ENCODE measurements at places on chromosomes 6 and 20. TPM values are rescaled to one million over a fixed set of nuclear protein-coding genes. Genes with fewer than 3 reads are reported as not detected.
A peak's percentile ranks its signal among the peaks of the same experiment; 100 is the strongest.

Gene TRIM31
- 6.3 TPM for total RNA-seq

Gene OLIG3
- not detected for total RNA-seq

Gene XKR7
- total RNA-seq = 0.37 TPM

Gene SSTR4
- total RNA-seq = 0.53 TPM

Gene LY86
- 0.27 TPM for total RNA-seq

Gene GRM1
- total RNA-seq = 0.08 TPM

Gene FUT9
- total RNA-seq = 1.0 TPM

Gene C2
- 48.3 TPM for total RNA-seq

Gene HCRTR2
- 0.16 TPM for total RNA-seq

Gene CDH4
- not detected for total RNA-seq

- DNase-seq = no peak
Observed at GRCh38 chr6:74956559-74957428, 249.1 kb downstream of the COL12A1 start.

GRCh38 chr20:57440678-57441509, 49.7 kb downstream of the RBM38 start:
- peak; percentile 54 for DNase-seq

DNA sequence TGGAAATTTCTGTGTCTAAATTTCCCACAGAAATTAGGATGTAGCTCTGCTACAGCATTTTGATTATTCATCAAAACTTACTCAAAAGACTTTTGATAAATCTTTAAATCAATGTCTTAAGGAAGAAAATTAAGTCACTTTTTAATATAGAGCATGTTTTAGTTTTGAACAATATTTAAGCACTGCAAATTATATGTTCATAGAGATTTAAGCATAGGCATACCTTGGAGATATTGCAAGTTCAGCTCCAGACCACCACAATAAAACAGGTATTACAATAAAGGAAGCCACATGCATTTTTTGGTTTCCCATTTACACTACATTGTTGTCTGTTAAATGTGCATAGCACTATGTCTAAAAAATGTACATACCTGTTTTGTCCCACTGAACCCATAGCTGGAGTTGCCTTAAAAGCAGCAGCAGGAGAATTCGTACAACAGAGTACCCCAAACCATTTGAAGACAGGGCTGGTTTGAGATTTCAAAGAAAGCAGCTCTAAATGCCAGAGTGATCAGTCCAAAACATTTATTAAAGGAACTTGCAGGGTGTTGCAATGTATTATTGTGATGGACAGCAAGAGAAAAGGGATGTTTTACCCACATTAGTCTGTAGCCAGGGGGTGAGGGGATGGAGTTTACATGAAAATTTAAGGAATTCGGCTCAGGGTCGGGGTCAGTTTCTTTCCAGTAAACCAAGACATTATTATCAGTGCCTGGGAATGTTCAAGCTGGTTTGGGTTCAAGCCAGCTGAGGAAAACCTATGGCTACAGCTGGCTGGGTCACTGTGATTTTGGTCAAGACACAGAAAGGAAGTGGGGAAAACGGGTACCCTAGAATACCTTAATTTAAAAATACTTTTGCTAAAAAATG, 6.3 kb upstream of the LOC128125822 start:
- DNase-seq = no peak

GRCh38 chr6:42099340-42100028, 42.9 kb downstream of the C6orf132 start:
- peak; percentile 59 for DNase-seq

DNA sequence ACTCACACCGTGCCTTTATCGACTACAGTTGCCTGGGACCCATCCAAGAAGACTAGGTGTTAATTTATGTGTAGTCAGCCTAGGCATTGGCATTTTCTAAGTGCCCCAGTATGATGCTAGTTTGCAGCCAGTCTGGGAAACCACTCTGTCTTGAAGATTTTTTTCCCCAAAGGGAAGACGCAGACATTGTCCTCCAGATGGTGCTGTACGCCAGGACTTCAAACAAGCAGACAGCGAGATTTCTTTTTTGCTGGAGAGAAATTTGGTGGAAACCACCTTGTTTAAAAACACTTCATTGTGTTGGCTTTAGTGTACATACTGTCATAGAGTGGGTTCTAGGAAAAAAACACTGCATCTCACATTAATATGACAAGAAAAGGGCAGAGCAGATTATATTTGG, 30.0 kb downstream of the ALDH5A1 start:
- peak; percentile 56 for DNase-seq

DNA sequence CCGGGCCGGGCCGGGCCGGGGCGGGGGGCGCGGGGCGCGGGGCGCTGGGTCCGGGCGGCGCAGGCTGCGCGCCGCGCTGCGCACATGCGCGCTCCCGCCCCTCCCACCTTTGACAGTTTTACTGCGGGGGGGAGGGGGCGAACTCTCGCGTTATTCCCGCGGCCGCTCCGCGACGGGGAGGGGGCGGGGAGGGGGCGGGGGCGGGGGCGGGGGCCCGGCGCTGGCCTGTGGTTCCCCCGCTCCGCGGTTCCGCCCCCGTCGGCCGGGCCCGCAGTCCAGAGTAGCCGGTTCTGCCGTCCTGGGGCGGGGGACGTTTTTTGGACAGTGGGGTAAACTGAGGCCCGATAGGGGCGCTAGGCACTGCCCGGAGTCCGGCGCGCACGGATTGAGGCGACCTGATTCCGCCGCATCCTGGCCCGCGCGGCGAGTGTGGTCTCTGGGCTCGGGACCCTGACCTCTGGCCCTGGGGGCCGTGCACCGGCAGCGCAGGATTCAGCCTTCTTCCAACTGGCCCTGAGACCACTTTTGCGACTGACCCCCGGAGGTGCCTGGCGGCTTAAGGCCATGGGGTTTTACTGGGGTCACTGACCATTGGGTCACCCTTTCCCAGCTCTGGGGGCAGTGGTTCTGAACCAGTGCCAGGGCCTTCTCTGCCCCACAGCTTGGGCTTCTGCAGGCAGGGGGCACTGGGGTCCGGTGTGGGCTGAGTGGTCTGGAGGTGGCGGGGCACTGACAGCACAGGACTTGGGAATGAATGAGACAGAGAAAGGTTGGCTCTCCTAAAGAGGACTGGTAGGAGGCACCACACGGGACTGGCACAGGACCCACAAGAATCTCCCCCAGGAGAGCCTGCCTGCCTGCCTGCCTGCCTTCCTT, at the start of gene ZNF512B:
Gene ZNF512B (minus strand): TSS at position 93 of the 876 bp plus-strand sequence. CDS start 1,980 bp downstream, outside the sequence.
- DNase-seq = peak; percentile 86

- peak; percentile 24 for DNase-seq
Observed at GRCh38 chr6:139433631-139434419, 59.4 kb upstream of the CITED2 start.

GRCh38 chr6:30810813-30811339, 66.5 kb upstream of the IER3 start:
- DNase-seq = peak; percentile 51

GRCh38 chr6:168581236-168581635, 140.3 kb downstream of the SMOC2 start:
- no peak for DNase-seq

- no peak for DNase-seq
Observed at GRCh38 chr6:106527117-106527516, 102.2 kb downstream of the RTN4IP1 start.

DNA sequence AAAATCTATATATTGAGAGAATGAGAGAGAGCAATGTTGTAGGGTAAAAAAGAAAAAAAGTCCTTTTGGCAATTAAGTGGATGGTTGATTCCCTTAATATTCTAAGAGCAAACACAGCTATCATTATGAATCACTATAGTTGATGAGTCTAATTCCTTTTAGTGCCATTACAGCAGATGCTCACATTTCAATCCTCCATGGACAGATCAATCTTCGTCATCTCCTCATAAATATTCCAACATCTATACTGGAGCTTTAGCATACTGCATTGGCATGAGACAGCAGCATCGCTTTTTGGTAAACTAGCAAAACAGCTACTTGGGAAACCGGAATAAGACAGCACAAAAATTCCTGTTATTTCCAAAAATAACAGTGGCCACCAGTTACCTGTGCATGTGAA, 796.7 kb downstream of the QKI start:
- DNase-seq = no peak

DNA sequence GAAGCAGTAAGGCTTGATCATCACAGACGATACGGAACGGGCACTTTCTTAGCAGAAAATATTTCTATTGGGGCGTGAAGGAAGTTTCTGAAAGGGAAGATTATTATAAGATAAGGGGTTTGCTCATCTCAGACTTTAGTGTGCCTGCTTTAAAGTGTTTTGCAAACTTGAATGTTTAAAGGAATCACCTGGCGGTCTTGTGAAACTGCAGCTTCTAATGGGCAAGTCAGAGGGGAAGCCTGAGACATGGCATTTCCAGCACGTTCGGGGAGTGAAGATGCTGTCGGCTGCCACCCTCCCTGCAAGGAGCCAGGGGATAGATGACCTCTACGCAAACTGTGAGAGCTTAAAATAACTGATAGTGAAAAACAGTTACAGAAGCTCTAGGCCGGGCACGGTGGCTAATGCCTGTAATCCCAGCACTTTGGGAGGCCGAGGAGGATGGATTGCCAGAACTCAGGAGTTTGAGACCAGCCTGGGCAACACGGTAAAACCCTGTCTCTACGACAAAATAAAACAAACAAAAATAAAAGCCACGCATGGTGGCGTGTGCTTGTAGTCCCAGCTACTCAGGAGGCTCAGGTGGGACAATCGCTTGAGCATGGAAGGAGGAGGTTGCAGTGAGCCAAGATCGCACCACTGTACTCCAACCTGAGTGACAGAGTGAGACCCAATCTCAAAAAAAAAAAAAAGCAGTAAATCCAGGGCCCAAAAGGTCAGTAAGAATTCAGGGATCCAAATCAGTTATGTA, 2.3 kb upstream of the KIF16B start:
- DNase-seq = no peak

- no peak for DNase-seq
Observed at GRCh38 chr20:20462185-20462584, 94.3 kb downstream of the INSM1 start.

- peak; percentile 50 for DNase-seq
Observed at GRCh38 chr6:18242062-18242851, 22.1 kb downstream of the DEK start.

GRCh38 chr6:22668307-22668706, 98.9 kb downstream of the HDGFL1 start:
- no peak for DNase-seq

DNA sequence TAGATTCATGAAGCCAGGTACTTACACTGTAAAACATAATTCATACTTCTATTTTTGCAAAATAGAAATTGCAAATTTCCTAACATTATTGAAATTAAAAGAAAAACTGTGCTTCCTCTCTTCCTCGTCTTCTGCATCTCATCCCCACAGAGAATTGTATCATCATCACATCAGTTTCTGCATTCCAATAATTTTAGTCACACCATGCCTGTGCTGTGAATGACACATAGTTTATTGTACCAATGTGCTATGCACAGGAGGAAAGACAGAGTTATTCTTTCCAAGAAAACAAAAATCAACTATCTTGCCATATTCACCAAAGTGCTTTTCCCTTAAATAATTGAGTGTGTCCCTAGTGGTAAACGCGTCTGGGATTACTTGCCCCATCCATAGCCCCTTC, 38.1 kb upstream of the FAM135A start:
- DNase-seq = no peak

GRCh38 chr20:37392441-37393195, 46.7 kb downstream of the SRC start:
- no peak for DNase-seq

GRCh38 chr20:36487069-36487468, 54.2 kb upstream of the MYL9 start:
- no peak for DNase-seq

GRCh38 chr6:130372786-130373185, 7.0 kb downstream of the TMEM200A start:
- DNase-seq = no peak

DNA sequence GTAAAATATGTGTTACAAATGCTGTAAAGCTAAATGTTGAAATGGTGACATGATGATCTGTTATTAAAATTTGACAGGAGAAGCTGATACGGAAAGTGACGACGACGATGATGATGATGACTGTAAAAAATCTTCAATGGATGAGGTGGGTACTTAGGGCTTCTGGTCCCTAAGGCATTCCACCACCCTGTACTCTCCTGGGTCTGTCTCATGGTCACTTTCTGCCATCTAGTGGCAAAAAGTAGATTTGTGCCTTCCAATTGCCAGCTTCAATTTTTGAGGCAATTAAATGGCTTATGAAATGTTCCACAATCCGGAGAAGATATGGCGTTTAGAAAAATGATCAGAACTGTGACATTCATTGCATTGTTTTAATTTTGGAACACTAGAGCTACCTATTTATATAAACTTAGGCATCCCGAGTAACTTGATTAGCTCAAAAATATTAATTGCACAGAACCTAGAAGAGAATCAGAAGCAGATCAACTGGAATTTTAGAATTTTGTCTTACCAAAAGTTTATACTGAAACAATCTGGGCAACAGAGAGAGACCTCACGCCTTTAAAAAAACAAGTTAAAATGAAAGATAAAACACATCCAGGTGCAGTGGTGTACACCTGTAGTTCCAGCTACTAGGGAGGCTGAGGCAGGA, 346.5 kb upstream of the PLCB4 start:
- peak; percentile 71 for DNase-seq

DNA sequence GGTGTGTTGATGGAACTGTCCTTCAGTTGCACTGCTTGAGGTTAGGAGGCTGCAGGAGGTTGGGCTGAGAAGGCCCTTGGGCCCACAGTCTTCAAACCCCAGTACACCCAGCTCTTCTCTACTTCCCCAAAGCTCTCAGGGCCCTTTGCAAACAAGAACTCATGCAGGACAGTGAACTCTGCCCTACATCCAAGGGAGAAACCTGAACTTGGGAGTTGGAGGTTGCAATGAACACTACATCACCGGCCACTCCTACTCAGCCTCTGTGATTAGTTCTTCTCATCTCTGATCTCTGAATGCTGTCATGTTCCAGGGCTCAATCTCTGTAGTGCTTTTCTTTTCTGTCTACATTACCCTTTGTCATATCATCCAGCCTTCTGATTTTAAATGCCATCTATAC, 148.5 kb upstream of the PDE7B start:
- no peak for DNase-seq

- no peak for DNase-seq
Observed at GRCh38 chr6:54737247-54737646, 109.3 kb upstream of the FAM83B start.

- no peak for DNase-seq
Observed at GRCh38 chr6:66128656-66129055, 421.6 kb upstream of the EYS start.

DNA sequence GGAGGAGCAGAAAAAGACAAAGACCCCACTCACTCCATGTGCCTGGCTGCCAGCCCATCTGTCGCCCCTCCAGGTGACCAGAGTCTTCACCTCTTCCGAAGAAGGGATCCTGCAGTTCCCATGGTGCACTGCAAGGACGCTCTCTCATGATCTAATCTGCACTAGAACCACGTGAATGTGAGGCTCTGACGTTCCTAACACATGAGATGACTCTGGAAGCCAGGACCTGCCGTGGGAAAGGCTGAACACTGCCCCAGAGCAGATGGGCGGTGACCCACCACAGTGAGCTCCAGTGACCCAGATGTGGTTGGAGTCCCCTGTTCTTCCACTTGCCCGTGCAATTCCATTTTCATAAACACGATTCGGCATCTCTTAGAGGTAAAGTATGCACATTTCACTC, 39.6 kb upstream of the PDE10A start:
- no peak for DNase-seq

- DNase-seq = peak; percentile 59
Observed at GRCh38 chr20:63461104-63461763, 11.2 kb downstream of the KCNQ2 start.

GRCh38 chr20:56978475-56978874, 288.0 kb downstream of the BMP7 start:
- DNase-seq = no peak
